ENCODE measurements at places on chromosomes 4 and X. TPM values are rescaled to one million over a fixed set of nuclear protein-coding genes. Genes with fewer than 3 reads are reported as not detected.

GRCh38 chr4:157221426-157221894 is 932 bp downstream of the GRIA2 start:
- no peak for DNase-seq
- no peak overlapping the region for H3K27ac ChIP-seq
- H3K4me3 ChIP-seq = peak overlapping the region; percentile 37
- H3K4me1 ChIP-seq = no peaks in the 10 kb centered on the region
- peaks cover 42% of the 10 kb centered on the region for H3K27me3 ChIP-seq

Gene CSAG1
- polyA plus RNA-seq = not detected

DNA sequence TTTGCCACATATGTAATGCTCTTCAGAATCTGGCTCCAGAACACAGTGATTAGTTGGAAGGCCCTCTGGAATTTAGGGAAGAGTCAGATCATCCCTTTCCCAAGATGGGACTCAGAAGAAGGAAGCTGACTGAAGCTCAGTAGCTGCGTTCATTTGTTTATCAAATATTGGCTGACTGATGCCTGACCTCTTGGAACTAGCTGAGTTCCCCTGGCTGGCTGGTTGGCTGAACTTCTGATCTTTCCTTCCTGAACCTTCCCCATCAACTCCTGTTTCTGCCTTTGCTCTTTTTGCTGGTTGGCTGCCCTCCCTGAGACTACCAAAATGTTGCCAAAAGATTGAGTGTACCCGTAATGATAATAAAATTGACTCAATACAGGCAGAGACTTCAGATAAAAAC is 866.5 kb upstream of the INTU start:
- no peak overlapping the region for H3K27ac ChIP-seq
- H3K4me3 ChIP-seq = no peak overlapping the region
- no peaks in the 10 kb centered on the region for H3K36me3 ChIP-seq
- H3K27me3 ChIP-seq = no peaks in the 10 kb centered on the region
- no peak for DNase-seq

Gene UGT8
- polyA plus RNA-seq = 76.6 TPM

Gene IGFBP7
- polyA plus RNA-seq = 90.4 TPM

- H3K4me1 ChIP-seq = peaks cover 16% of the 10 kb centered on the region
- no peak overlapping the region for H3K27ac ChIP-seq
- H3K4me3 ChIP-seq = no peak overlapping the region
- no peaks in the 10 kb centered on the region for H3K36me3 ChIP-seq
- no peak for DNase-seq
Measured at GRCh38 chrX:18041656-18042055, 179.0 kb downstream of the BEND2 start.

- no peaks in the 10 kb centered on the region for H3K27me3 ChIP-seq
- no peak overlapping the region for H3K27ac ChIP-seq
- no peak for DNase-seq
- H3K36me3 ChIP-seq = no peaks in the 10 kb centered on the region
Measured at GRCh38 chr4:113907559-113907958, 71.9 kb downstream of the ARSJ start.

DNA sequence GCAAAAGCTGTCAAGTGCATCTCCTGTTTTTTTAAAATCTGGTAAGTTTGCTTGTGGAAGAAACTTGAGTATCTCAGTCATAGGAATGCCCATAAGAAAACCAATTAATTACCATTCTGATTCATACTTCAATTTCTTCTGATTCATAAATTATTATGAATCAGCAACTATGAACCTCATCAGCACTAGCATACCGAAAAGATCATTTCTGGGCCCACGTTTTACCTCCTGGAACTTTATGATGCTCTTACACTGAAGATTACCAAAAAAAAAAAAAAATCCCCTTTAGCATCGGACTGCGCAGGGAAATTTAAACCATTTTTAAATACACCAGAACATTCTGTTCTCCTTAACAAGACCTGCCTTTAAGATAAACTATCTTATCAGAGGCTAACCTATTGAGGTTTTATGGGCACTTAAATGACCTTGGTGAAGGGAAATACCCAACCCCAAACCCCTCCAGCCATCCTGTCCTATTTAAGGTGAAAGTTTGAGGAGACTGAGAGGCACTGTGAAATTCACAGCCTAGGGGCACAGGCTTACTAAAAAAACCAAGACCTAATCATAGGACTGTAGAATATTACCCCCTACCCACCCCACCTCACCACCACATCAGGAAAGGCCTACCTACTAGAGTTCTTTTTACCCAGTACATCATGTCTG is 38.2 kb upstream of the ABCG2 start:
- H3K27ac ChIP-seq = no peak overlapping the region
- H3K4me3 ChIP-seq = no peak overlapping the region
- no peak for DNase-seq
- no peaks in the 10 kb centered on the region for H3K36me3 ChIP-seq
- H3K27me3 ChIP-seq = no peaks in the 10 kb centered on the region

DNA sequence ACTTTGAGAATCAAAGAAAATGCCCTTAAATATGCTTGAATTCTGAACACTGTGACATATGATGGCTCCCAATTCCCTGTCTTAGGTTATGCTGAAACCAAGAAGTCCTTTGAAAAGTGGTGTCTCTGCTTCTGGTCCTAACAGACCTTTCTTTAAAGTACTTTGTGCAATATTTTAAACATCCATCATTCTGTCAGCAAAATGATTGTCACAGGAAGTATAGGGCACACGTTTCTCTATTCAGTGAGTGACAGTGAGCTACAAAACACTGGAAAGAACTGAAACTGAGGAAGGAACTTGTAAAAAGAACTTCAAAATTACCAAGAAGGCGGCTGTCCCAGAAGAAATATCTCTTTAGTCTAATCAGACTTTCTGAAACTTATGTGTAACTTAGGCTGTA is 12.2 kb upstream of the NUP54 start:
- H3K4me1 ChIP-seq = no peaks in the 10 kb centered on the region
- H3K4me3 ChIP-seq = no peak overlapping the region
- no peak overlapping the region for H3K27ac ChIP-seq
- H3K36me3 ChIP-seq = peaks cover 54% of the 10 kb centered on the region
- no peak for DNase-seq

DNA sequence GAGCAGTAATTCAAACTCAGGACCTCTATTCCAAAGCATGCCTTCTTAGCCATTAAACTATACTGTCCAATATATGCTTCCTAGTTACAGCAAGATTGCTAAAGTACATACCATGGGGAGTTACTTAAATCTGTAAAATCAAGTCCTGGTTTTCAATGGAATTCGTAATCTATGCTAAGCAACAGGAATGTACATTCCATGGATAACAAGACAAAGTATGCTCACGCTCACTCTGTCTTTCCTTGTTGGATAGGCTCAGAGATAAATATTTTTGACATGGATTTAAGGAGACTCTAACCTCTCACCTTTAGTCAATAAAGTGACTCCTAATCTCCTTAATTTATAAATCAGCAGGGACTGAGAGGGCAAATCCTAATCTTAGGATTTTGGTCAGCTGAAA is 47.3 kb upstream of the STK26 start:
- no peaks in the 10 kb centered on the region for H3K4me1 ChIP-seq
- no peaks in the 10 kb centered on the region for H3K36me3 ChIP-seq
- no peaks in the 10 kb centered on the region for H3K27me3 ChIP-seq
- no peak overlapping the region for H3K4me3 ChIP-seq
- no peak overlapping the region for H3K27ac ChIP-seq

GRCh38 chr4:108590776-108591175 is 29.6 kb upstream of the RPL34 start:
- no peak overlapping the region for H3K4me3 ChIP-seq
- no peaks in the 10 kb centered on the region for H3K27me3 ChIP-seq
- peaks cover 3% of the 10 kb centered on the region for H3K4me1 ChIP-seq
- DNase-seq = no peak
- no peak overlapping the region for H3K27ac ChIP-seq

Gene BEND2
- not detected for polyA plus RNA-seq

GRCh38 chr4:112312610-112313239 is 15.6 kb downstream of the ALPK1 start:
- no peak for DNase-seq
- H3K4me3 ChIP-seq = no peak overlapping the region
- H3K4me1 ChIP-seq = no peaks in the 10 kb centered on the region
- H3K27me3 ChIP-seq = no peaks in the 10 kb centered on the region
- H3K36me3 ChIP-seq = no peaks in the 10 kb centered on the region
- no peak overlapping the region for H3K27ac ChIP-seq

GRCh38 chr4:112287258-112287989 is 1.7 kb upstream of the TIFA start:
- H3K36me3 ChIP-seq = no peaks in the 10 kb centered on the region
- DNase-seq = peak; percentile 82
- peak overlapping the region; percentile 81 for H3K27ac ChIP-seq
- no peak overlapping the region for H3K4me3 ChIP-seq
- H3K27me3 ChIP-seq = no peaks in the 10 kb centered on the region

Gene GPAT3
- polyA plus RNA-seq = 17.0 TPM

- no peak overlapping the region for H3K27ac ChIP-seq
- H3K27me3 ChIP-seq = no peaks in the 10 kb centered on the region
- H3K36me3 ChIP-seq = no peaks in the 10 kb centered on the region
- H3K4me1 ChIP-seq = no peaks in the 10 kb centered on the region
- DNase-seq = no peak
- no peak overlapping the region for H3K4me3 ChIP-seq
Measured at GRCh38 chr4:7673121-7673520, 238.4 kb upstream of the PSAPL1 start.

DNA sequence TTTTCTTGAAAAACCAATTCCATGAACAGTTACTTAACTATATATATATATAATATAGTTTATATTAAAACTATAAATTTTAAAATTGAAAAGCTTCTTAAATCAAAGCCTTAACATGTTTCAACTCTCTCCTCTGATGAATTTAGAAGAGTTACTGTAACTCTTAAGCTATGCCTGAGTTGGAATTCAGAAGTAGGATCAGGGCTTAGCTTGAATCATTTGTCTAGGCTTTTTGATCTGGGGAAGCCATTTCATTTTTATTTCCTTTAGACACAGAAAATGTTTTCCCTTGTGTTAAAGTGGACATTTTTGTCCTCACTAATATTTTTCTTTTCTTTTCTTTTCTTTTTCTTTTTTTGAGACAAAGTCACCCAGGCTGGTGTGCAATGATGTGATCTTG is 40.4 kb upstream of the PDLIM5 start:
- no peaks in the 10 kb centered on the region for H3K36me3 ChIP-seq
- no peak overlapping the region for H3K4me3 ChIP-seq
- no peak overlapping the region for H3K27ac ChIP-seq
- no peaks in the 10 kb centered on the region for H3K4me1 ChIP-seq
- H3K27me3 ChIP-seq = no peaks in the 10 kb centered on the region

Measured in large intestine (tissue), 12 donors.